ENCODE measurements at places on chromosomes 13 and 19. TPM values are rescaled to one million over a fixed set of nuclear protein-coding genes. Genes with fewer than 3 reads are reported as not detected.

GRCh38 chr13:50153876-50154275 is 138.6 kb downstream of the KCNRG start:
- no peaks in the 10 kb centered on the region for H3K36me3 ChIP-seq
- no peak overlapping the region for H3K4me3 ChIP-seq
- H3K27ac ChIP-seq, result no peak overlapping the region
- no peak for DNase-seq
- no peaks in the 10 kb centered on the region for H3K4me1 ChIP-seq

DNA sequence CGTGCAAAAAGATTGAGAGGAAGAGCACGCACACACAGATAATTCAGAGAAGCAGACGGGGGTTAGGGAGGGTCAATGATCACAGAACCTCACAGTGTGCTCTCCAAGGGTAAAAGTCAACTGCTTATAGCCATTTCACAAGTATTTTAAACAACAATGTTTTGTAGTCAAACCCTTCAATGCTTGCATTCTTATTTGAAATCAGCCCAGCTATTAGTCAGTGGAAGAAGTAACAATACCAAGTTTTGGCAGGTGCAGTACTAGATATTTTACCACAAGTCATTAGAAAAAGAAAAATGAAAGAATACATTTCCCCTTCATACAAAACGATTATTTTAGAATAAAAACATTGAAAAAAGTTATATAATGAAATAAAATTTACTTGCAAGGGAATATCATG is 2.6 kb downstream of the CSNK1A1L start:
- no peaks in the 10 kb centered on the region for H3K4me1 ChIP-seq
- H3K4me3 ChIP-seq, result no peak overlapping the region
- peak; percentile 78 for DNase-seq
- no peaks in the 10 kb centered on the region for H3K36me3 ChIP-seq

- H3K27ac ChIP-seq, result no peak overlapping the region
- H3K27me3 ChIP-seq, result no peaks in the 10 kb centered on the region
- H3K36me3 ChIP-seq, result peaks cover 14% of the 10 kb centered on the region
- no peak for DNase-seq
- no peak overlapping the region for H3K4me3 ChIP-seq
These were observed 7.7 kb downstream of the ADAT3 start for GRCh38 chr19:1912760-1913505.

GRCh38 chr13:44136696-44137268 is 236.8 kb upstream of the SERP2 start:
- DNase-seq, result no peak
- peaks cover 12% of the 10 kb centered on the region for H3K4me1 ChIP-seq
- no peak overlapping the region for H3K27ac ChIP-seq
- H3K36me3 ChIP-seq, result no peaks in the 10 kb centered on the region
- H3K4me3 ChIP-seq, result no peak overlapping the region

- H3K27ac ChIP-seq, result peak overlapping the region; percentile 95
- no peaks in the 10 kb centered on the region for H3K4me1 ChIP-seq
- H3K4me3 ChIP-seq, result peak overlapping the region; percentile 94
- no peaks in the 10 kb centered on the region for H3K27me3 ChIP-seq
- H3K36me3 ChIP-seq, result no peaks in the 10 kb centered on the region
- no peak for DNase-seq
These were observed 1.7 kb downstream of the RBM26 start for GRCh38 chr13:79404361-79404760.

DNA sequence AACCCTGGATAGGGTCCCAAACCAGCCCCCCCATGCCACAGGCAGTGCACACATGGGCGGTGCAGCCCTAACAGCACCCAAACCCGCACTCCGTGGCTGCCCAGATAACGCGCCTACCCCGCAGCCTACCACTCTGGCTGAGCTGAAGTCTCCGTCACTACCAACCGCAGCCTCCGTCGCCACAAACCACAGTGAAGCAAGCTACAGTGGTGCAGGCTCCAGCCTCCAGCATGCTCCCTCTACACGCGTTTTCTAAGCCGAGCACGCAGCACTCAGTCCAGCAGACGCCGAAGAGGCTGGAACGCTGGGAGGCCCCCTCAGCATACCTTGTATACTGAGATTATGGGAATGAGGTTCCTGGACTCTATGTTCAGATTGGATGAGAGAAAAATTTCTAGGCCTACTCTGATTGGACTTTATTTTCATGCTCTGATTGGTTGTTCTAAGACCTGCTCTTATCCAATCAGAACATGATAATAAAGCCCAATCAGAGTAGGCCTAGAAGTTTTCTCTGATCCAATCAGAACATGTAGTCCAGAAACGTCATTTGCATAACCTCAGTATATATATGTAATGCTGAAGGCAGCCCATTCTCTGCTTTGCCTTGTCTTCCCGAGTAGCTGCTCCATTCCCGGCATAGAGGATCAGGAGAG is 56.7 kb upstream of the C1QTNF9B start:
- peaks cover 3% of the 10 kb centered on the region for H3K4me1 ChIP-seq
- no peak for DNase-seq
- H3K27ac ChIP-seq, result no peak overlapping the region
- H3K27me3 ChIP-seq, result peaks cover 2% of the 10 kb centered on the region
- no peaks in the 10 kb centered on the region for H3K36me3 ChIP-seq

DNA sequence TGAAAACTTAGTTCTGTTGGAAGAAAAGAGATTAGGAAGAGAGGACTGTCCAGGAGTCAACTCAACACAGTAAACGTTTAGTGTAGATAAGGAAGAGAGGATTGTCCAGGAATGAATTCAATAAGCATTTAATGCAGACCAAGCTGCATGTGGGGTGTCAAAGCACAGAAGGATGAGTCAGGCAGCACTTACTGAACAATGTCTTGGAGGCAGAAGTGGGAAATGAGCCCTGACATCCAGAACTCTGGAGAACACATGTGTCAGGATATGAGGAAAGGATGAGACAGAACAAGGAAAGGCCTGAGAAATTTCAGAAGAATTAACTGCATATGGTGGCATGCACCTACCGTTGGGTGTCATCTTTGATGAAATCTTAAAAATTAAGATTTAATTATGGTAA is 429.2 kb upstream of the HTR2A start:
- peak; percentile 28 for DNase-seq
- H3K4me1 ChIP-seq, result no peaks in the 10 kb centered on the region
- no peak overlapping the region for H3K27ac ChIP-seq

DNA sequence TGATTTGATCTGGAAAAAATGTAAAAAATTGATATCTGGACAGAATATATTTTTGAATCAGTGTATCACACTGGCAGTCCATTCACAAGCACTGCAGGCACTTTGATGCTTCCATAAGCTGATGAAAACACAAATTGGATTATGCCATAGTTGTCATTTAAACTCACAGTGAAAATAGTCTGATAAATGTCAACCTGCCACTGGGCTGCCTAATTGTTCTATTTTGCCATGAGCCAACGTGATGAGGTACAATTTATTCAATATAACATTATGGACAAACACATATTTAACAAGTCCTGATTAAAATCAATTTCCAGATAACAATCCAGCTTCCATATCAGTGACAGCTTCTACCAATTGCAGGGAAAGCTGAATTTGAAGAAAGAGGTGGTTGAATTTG is 1244.9 kb downstream of the EFNB2 start:
- H3K27me3 ChIP-seq, result no peaks in the 10 kb centered on the region
- H3K4me3 ChIP-seq, result no peak overlapping the region
- H3K27ac ChIP-seq, result no peak overlapping the region
- no peak for DNase-seq
- no peaks in the 10 kb centered on the region for H3K4me1 ChIP-seq
- H3K36me3 ChIP-seq, result no peaks in the 10 kb centered on the region

- H3K27me3 ChIP-seq, result no peaks in the 10 kb centered on the region
- no peak overlapping the region for H3K4me3 ChIP-seq
- no peaks in the 10 kb centered on the region for H3K36me3 ChIP-seq
These were observed 67.3 kb downstream of the DOCK9 start for GRCh38 chr13:98910501-98910951.

- H3K27me3 ChIP-seq, result no peaks in the 10 kb centered on the region
- no peak overlapping the region for H3K4me3 ChIP-seq
- no peak overlapping the region for H3K27ac ChIP-seq
- no peak for DNase-seq
These were observed 22.3 kb downstream of the DPF1 start for GRCh38 chr19:38201731-38202130.

DNA sequence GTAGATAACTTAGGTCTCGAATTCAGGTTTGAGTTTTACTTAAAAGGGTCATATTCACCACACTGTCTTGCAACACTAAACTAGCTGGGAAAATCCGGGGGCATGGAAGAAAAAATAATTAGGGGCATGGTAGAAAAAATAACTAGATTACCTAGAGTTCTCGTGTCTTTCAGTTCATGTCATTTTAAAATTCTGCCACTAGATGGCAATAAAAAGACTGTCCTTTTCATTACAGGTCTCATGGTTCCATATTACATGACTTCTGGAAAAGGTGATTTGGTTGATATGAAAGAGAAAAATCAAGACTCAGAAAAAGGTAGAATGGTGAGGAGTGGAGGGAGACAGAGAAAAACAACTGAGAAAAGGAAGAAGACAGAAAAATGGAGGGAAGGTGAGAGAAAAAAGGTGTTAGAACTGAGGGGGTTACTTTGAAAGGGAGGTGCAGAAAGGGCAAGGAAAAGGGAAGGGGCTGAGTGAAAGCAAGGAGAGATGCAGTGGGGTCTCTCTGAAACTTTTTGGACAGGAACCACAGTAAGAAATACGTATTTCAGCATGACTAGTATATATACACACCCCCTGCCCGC is 299.0 kb downstream of the KLF12 start:
- peak; percentile 35 for DNase-seq
- H3K4me1 ChIP-seq, result no peaks in the 10 kb centered on the region
- H3K4me3 ChIP-seq, result no peak overlapping the region
- H3K27ac ChIP-seq, result no peak overlapping the region
- no peaks in the 10 kb centered on the region for H3K36me3 ChIP-seq

GRCh38 chr19:52331757-52332156 is 4.3 kb upstream of the ZNF610 start:
- no peaks in the 10 kb centered on the region for H3K36me3 ChIP-seq
- H3K27ac ChIP-seq, result no peak overlapping the region
- DNase-seq, result peak; percentile 15
- H3K4me1 ChIP-seq, result no peaks in the 10 kb centered on the region

- peaks cover 12% of the 10 kb centered on the region for H3K4me1 ChIP-seq
- H3K27ac ChIP-seq, result peak overlapping the region; percentile 27
- H3K36me3 ChIP-seq, result no peaks in the 10 kb centered on the region
These were observed 91.8 kb upstream of the TSC22D1 start for GRCh38 chr13:44667943-44668342.

DNA sequence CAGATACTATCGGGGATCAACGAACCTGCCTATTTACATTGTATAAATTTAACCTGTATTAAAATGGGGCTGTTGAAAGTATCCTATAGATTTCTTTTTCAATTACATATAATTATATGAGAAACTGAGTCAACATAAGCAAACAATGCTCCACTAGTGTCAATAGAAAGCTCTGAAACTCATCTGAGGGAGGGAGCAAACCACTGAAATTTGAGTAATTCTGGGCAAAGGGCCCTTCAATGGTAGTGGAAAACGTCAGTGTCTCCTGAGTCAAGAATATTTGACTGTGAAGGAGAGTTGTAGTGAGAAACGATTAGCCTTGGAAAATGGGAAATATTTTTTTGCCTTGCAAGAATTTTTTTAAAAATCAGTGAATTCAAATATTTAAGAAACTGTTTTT is 17.6 kb upstream of the VN1R4 start:
- H3K36me3 ChIP-seq, result no peaks in the 10 kb centered on the region
- H3K4me3 ChIP-seq, result no peak overlapping the region
- H3K27me3 ChIP-seq, result no peaks in the 10 kb centered on the region
- H3K27ac ChIP-seq, result no peak overlapping the region
- H3K4me1 ChIP-seq, result no peaks in the 10 kb centered on the region
- no peak for DNase-seq

GRCh38 chr19:56301155-56301554 is 13.5 kb downstream of the ZSCAN5A start:
- no peak overlapping the region for H3K27ac ChIP-seq
- H3K4me1 ChIP-seq, result no peaks in the 10 kb centered on the region
- no peak overlapping the region for H3K4me3 ChIP-seq
- H3K27me3 ChIP-seq, result no peaks in the 10 kb centered on the region
- DNase-seq, result no peak

DNA sequence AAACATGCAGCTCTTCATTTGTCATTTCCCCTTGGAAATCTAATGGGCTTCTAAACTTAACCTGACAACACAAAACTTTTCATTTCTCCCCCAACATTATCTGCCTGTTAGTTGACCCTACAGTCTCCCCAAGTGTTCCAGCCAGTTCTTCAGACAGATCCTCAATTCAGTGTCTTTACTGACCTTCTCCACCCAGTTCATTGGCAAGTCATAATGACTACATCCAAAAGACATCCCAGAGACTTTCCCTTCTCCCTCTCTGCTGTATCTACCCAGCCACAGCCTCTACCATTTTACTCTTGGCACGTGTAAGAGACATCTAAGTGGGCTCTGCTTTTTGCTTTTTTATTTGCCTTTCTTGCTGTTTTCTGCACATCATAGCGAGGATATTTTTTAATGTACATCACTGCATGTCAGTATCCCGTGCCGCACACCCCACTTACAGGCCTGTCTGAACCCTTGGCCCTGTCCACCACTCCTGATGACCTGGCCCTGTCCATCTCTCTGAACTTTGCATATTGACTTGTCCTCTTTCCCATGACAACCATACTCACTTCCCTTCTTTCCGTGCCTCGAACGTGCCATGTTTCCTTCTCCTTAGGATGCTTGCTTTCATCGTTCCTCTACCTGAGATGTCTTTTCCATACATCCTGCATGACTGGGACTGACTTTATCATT is 391.9 kb downstream of the IRS2 start:
- H3K4me3 ChIP-seq, result no peak overlapping the region
- DNase-seq, result peak; percentile 2
- H3K36me3 ChIP-seq, result no peaks in the 10 kb centered on the region
- no peaks in the 10 kb centered on the region for H3K27me3 ChIP-seq
- no peaks in the 10 kb centered on the region for H3K4me1 ChIP-seq

ZNF569 gene
- polyA plus RNA-seq, result 3.0 TPM

CEACAM6 gene
- not detected for polyA plus RNA-seq

FRY gene
- polyA plus RNA-seq, result 8.8 TPM

ZNF723 gene
- polyA plus RNA-seq, result not detected

DNAAF3 gene
- 0.18 TPM for polyA plus RNA-seq

ZNF575 gene
- polyA plus RNA-seq, result 0.27 TPM

CYP4F2 gene
- polyA plus RNA-seq, result not detected

ZNF808 gene
- polyA plus RNA-seq, result 6.0 TPM

SYCN gene
- not detected for polyA plus RNA-seq

Data from fibroblast of lung (primary cell).